ENCODE measurements at places on chromosomes 1 and 21.

GRCh38 chr1:17437260-17437579 lies 2.3 kb downstream of the RCC2 start:
- no peak for DNase-seq

GRCh38 chr1:20190256-20191160 lies 4.2 kb upstream of the PLA2G2C start:
- DNase-seq = no peak

GRCh38 chr1:191876631-191877030 lies 281.6 kb upstream of the RGS18 start:
- DNase-seq = no peak

DNA sequence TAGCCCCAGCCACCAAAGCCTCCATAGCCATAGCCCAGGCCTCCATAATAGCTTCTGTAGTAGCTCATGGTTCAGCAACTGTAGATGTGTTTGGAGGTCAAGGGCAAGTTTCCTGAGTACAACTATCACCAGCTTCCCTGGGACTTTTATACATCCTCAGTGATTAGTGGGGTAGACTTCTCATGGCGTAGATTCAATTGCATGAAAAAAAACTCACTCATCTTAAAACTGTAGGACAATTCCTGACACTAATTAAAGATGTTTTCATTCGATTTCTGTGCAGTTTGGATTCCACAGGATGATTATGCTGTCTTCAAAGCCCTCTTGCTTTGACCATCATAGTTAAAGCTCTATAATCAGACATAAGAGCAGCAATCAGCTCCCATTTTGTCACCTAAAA lies at the start of gene KRTAP19-8:
TSS of gene KRTAP19-8 (minus strand) at position 101 of the 400 bp plus-strand sequence. CDS start at position 68, 33 bp downstream.
- DNase-seq = no peak

GRCh38 chr21:46347203-46347550 lies 23.2 kb downstream of the PCNT start:
- no peak for DNase-seq
